ENCODE measurements at places on chromosomes 1 and 21.

- DNase-seq: no peak
Observed at GRCh38 chr1:236258114-236258622, 23.6 kb downstream of the ERO1B start.

DNA sequence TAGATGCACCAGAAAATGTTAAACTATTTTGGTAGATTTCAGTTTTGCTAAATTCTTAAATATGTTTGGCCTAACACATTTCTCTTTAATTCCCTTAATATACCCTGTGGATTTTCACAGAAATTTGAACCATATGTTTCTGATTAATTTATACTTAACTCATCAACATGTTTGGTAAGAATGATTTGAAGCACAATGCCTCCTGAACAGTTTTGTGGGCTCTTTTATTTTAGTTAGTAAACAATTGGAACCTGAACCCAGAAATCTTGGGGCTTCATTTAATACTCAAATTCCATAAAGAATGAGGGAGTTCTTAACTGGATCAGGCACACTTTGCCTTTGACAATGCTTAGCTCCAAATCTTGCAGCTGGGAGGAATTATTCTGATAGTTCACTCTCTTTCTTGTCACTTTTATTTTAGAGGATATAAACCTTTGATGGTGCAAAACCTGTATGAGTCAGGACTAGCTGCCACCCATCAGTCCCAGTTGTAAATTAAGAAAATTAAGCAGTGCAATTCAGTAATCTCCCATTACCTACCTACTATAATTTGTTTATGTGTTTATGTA lies 24.6 kb upstream of the LYPLAL1 start:
- no peak for DNase-seq

GRCh38 chr1:93384656-93385055 lies 38.9 kb downstream of the DR1 start:
- no peak for DNase-seq

DNA sequence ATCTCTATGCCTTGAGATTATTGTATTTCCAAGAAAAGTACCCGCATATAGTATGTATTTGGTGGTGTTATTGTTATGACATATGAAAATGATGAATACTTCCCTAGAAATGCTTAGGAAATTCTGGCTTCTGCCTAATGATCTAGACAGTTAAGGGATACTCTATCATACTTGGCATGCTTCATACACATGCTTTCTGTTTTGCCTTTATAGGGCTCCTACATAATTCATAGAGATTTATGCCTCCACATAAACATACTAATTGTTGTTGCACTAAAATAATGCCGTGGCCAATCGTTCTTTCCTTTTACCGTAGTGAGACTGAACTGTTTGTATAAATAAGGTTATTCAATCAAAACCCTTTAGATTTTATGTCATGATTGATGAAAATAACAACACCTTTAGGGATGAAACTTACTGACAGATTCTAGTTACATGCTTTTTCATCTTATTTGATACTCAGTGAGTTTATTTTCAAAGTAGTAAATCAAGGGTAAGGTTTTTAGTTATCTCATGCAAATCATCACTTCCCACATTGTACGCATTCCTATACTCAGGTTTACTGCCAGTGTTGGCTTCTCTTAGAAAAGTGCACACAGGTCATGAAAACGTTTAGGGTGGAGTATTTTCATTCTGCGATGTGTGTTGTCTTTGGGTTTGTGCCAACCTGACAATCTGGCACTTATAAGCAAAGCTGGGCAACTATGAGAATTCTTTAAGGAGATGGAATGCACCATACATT lies 40.5 kb upstream of the SCYL3 start:
- no peak for DNase-seq

- no peak for DNase-seq
Observed at GRCh38 chr1:94117259-94117851, 3.6 kb downstream of the ABCA4 start.

DNA sequence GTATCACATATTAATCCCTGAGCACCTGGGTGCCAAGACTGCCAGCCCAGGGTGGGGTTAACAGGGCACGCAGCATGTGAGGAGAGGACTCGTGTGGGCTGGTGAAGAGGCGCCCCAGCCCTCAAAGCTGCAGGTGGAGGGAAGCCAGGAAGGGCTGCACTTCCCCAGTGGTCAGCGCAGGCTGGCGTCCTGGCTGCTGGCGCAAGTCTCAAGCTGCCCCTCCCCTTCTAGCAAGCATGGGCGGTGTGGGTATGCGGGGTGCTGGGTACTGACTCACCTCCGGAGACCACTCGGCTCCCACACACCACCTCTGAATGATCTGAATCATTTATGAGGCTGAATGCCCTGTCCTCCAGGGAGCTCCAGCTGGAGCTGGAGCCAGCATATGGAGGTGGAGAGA lies 44.0 kb downstream of the EIF2D start:
- no peak for DNase-seq

DNA sequence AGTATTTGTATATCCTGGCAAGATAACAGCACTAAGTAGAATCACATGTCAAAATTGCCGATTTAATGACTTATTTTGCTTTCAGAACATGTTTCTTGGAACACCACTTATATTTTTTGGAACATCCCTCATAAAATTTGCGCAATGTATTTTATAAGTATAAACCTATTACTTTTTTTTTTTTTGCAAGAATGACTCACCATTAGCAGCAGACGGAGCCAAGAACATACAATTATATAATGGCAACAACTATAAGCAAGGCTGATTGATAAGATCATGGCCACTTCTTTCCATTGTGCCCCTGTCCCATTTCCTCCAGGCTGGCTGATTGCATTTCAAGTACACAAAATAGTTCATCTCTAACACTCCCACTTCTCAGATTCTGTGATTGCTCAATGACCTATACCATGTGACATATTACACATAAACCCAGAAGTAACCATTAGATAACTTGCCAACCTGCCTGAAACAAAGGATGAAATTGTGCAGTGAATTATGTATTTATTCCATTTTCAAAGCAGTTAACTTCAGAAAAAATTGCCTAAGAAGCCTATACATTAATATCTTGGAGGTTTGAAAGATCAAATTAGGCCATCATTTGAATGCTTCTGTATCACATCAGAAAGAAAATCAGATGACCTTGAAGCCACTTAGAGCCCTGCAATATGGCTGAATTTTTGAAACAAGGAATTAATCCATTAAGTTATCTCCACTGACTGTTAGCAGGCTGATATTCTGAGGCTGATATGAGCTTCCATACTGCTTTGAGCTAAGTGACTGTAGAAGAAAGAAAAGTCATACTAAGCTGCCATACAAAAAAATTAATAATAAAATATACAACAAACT lies 77.8 kb upstream of the PRMT6 start:
- DNase-seq: no peak

- DNase-seq: no peak
Observed at GRCh38 chr1:217813031-217813430, 181.9 kb downstream of the SPATA17 start.

DNA sequence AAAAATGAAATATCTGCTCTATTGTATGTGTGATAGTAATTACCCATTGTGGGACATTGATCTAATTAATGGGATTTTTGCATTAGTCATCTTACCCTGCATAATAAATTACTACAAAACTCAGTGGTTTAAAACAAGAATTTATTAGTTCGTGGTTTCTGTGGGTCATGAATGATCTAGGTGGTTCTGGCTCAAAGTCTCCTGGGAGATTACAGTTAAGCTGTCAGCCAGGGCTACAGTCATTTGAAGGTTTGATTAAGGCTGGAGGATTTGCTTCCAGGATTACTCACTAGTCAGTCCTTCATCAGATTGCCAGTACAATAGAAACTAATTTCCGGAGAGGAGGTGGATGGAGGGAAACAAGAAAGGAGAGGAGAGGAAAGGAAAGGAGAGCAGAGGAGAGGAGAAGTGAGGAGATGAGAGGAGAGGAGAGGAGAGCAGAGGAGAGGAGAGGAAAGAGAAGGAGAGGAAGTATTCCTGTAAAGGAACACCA lies 60.4 kb upstream of the TNFSF4 start:
- DNase-seq: no peak

GRCh38 chr1:234854645-234855039 lies 244.7 kb upstream of the IRF2BP2 start:
- DNase-seq: no peak

GRCh38 chr1:7975212-7975865 lies 13.8 kb downstream of the PARK7 start:
- peak; percentile 55 for DNase-seq

- no peak for DNase-seq
Observed at GRCh38 chr1:201112173-201112731, at the start of gene CACNA1S. TSS of gene CACNA1S (minus strand) at chr1:201112426. CDS start at chr1:201112339, 87 bp downstream.
